ENCODE measurements at places on chromosomes 3 and 15. TPM values are rescaled to one million over a fixed set of nuclear protein-coding genes. Genes with fewer than 3 reads are reported as not detected.

DNA sequence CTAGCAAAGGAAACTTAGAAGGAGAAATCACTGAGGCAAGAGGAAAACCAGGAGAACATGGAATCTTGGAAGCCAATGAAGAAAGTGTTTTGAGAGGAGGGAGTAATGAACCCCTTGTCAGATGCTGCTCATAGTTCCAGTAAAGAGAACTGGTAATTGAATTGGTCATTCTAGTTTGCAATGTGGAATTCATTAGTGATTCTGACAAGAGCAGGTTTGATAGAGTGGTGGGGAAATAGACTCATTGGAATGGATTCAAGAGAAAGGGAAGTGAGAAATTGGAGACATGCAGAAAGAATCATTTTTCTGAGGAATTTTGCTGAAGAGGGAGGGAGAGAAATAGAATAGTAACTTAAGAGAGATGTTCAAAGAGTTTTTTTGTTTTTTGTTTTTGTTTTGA lies 21.0 kb downstream of the GLCE start:
- DNase-seq = no peak

- no peak for DNase-seq
Observed at GRCh38 chr15:95105229-95105628, 873.9 kb downstream of the MCTP2 start.

Gene ST8SIA2
- total RNA-seq = 7.0 TPM

GRCh38 chr3:72597756-72598195 lies 250.5 kb downstream of the SHQ1 start:
- no peak for DNase-seq

Gene COX5A
- 136 TPM for total RNA-seq

- no peak for DNase-seq
Observed at GRCh38 chr3:43638594-43639447, 17.0 kb upstream of the ANO10 start.

GRCh38 chr15:58585693-58586443 lies 154.1 kb downstream of the LIPC start:
- DNase-seq = no peak

Gene CCDC71
- 46.6 TPM for total RNA-seq

- no peak for DNase-seq
Observed at GRCh38 chr3:81289676-81290075, 471.8 kb downstream of the GBE1 start.

DNA sequence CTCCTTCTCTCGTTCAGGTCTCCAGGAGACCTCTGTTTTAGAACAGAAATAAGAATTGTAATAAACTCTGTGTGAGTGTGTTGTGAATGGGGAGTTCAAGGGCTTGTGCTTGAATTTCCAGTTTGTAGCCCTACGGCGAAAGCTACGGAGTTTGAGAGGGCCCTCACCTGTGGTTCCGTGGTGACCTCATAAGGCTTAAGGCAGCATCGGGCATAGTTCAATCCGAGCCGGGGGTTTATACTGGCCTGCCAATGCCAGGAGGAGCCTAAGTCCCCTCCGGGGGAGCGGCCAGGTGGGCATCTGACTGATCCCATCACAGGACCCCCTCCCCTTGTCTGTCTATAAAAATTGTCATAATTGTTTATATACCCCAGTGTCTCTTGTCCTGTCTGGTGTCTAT lies 43.7 kb downstream of the ZBTB11 start:
- no peak for DNase-seq

DNA sequence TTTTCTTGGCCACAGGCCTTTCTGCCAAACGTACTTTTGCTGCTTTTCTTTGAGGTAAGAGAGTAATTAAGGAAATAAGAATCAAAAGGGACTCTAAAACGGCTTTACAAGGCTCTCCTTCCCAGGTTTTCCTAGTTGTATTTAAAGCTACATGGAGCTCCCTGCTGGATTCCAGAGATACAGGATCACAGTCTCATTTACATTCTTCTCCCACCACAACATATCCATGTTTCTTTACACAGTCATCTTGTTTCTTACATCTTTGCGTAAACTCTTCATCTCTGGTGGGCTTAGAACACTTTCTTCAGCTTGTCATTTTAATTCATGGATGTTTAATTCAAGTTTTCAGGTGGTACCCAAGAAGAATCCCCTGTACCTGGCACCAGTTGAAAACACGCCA lies 117.6 kb upstream of the BFSP2 start:
- no peak for DNase-seq

Gene ARGFX
- not detected for total RNA-seq

Gene MYEF2
- 34.6 TPM for total RNA-seq

Gene TAMM41
- total RNA-seq = 8.6 TPM

Data from kidney epithelial cell (primary cell).